ENCODE measurements at places on chromosomes 11 and 22.

- DNase-seq = no peak
Observed at GRCh38 chr22:44972363-44973083, 37.3 kb downstream of the PHF21B start.

DNA sequence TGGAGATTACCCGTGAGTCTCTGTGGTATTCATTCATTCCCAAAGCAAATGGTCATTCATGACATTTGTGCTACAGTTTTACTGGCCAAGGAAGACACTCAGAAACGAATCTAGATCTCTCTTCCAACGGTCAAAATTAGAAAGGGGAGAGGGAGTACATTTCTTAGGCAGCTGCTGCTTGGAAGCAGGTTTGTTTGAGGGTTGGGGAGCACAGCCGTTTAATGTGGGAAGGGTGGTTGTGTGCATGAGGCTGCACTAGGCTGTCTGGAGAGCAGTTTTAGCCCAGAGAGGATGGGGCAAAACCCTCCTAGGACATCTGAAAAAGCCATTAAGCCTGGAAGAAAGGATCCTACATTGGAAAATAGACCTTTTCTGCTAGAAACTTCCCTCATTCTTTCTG lies 29.7 kb upstream of the TIMP3 start:
- no peak for DNase-seq

DNA sequence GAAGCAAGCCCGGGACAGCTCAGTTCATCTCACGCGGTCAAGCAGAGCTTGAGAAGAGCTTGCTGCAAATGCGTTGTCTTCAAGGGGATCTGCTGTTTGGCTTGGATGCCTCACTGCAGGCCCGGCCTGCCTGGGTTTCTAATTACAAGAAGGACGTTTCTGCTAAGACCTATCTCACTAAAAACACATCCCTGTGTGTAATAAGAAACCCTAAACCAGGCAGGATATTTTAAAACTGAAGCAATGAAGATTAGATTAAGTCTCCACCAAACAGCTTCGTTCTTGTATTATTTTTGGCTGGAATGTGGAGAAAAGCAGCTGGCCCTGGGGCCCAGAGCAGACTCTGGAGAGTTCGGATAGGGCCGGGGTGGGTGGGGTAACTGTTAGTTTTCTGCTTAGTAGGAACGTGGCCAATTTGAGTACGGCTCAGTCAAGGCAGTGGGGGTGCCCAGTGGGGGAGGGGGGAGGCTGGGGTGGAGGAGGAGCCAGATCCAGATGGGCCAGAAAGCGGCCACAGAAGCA lies 6.0 kb downstream of the PKNOX2 start:
- DNase-seq = peak; percentile 55

- DNase-seq = peak; percentile 71
Observed at GRCh38 chr11:28529540-28530410, 421.6 kb downstream of the METTL15 start.

GRCh38 chr11:61887839-61888494 lies 3.4 kb downstream of the FADS3 start:
- DNase-seq = peak; percentile 98
